ENCODE measurements at places on chromosomes 11 and 22.

- DNase-seq, result no peak
These were observed 789.9 kb upstream of the LRRC4C start for GRCh38 chr11:42249401-42249800.

GRCh38 chr11:115501893-115502589, 2.2 kb downstream of the CADM1 start:
- DNase-seq, result no peak

- DNase-seq, result no peak
These were observed 7.2 kb downstream of the CAT start for GRCh38 chr11:34445956-34446355.

GRCh38 chr11:62883673-62884072, 3.0 kb downstream of the SLC3A2 start:
- DNase-seq, result no peak

GRCh38 chr22:19488884-19489843, 9.4 kb downstream of the CDC45 start:
- no peak for DNase-seq

DNA sequence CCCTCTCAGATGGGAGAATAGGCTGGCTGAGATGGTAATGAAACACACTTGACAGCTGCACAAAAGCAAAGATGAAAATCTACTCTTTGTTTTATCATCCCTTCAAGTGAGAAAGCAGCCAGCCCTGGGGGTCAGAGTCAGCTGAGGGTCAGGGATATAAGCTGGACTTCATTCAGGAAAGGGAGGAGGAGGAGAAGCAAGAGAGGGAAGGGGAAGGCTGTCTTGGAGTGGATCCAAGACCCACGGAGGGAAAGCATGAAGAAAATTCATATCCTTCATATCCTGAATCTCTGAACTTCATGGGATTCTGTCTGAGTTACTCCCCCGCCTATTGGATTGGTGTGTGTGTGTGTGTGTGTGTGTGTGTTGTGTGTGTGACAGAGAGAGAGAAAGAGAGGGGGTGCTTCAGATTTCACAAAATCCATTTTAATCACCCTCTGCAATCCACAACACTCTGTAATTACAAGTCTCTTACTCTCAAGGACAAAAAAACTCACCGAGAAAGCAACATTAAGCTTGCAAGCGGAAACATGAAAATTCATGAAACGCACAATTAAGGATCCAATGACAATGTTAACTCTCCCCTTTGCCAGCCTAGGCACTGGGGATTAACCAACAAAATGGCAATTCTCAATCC, 327.7 kb downstream of the TENM4 start:
- no peak for DNase-seq

DNA sequence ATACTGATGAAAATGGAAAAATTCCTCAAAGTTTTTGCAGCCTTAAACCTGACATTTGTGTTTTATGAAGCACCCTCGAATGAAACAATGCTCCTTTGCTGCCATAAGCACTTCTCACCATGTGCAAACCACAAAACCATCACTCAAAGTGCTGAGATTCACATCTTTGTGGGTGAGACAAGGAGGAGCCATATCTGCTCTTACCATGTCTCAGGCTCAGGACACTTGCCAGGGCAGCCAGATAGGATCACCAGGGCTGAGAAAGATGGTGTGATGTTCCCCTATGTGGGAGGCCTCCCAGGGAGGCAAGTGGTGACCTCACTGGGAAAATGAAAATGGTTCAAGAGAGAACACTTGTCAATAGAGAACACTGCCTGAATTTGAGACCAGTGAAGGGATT, 120.4 kb downstream of the CCDC34 start:
- no peak for DNase-seq

GRCh38 chr22:35384527-35384926, 3.6 kb downstream of the HMOX1 start:
- no peak for DNase-seq

- DNase-seq, result no peak
These were observed 3.2 kb upstream of the PTDSS2 start for GRCh38 chr11:446891-447290.

DNA sequence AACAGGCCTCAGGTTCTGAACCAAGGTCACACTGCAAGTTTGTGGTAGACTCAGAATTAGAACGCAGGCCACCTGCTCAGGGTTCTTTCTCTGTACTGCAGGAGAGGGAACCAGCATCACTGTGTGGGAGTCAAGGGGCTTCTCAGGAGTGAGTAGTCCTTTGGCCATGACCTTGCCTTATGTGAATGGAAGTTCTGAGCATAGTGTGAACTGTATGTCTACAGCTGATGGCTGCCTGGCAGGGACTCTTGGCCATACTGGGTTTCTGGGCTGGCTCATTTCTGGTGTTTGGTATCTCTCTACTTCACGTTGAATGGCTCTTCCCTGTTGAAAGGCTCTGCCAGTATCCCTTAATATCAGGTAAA, 40.1 kb upstream of the TUB start:
- no peak for DNase-seq

GRCh38 chr22:50219800-50220602, 19.2 kb downstream of the SELENOO start:
- DNase-seq, result no peak

DNA sequence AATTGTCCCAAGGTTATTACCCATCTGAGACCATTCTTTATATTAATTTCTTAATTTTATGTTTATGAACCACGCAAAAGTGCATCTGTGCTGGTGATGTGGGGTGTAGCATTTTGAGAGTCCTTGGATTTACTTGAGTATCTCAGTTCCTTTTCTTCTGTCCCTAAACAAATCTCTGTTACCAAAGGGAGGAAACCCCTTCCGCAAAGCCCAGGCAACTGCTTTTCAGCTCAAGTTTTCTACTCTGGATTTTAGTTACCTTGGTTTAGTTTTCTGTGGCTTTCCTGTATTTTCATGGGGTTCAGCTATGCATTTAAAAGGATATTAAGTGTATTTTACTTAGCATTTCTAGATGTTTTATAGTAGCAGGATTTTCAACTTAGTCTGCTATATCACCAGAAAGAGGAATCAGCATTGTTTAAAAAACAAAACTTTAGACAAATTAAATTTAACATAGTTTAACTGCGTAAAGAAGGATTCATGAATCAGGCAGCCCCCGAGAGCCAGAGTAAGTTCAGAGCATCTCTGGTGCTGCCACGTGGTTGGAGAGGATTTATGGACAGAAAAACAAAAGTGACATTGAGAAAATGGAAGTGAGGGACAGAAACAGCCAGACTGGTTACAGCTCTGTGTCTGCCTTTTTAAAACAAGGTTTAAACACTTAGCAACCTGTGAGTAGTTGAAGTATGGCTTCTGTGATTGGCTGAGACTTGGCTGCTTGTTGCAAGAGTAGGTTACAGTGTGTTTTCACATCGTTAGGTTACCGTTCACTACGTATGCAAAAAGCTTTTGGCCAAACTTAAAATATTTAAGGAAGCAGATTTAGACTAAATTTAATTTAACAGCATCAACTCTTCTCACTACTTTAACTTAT, 9.6 kb downstream of the ADM start:
- DNase-seq, result no peak

DNA sequence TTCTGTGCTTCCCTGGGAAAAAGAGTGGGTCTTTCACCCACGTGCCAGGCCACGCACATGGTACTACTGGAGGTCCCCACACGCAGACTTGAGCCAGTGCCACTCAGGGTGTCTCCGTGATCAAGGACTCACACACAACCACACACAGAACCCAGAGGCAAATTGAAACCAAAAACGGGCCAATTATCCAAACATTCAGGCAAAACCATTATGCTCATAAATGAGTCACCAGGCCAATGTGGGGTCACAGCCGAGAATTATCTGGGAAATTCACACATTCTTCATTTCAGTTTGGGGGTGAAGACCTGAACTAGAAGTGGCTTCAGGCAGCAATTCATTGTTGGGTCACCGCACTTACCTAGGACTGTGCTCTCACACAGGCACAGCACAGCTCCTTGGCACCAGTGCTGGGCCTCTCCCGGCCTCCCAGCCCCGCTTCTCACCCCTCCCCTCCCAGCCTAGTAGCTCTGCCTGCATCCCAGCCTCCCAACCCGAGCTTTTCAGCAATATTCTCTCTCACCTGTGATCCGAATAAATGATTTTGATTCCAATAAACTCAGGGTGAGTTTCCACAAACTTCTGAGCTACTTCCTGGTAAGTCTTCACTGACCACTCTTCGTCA, 28.0 kb downstream of the ADA2 start:
- DNase-seq, result no peak

- DNase-seq, result no peak
These were observed 31.9 kb downstream of the FLI1 start for GRCh38 chr11:128725630-128726319.

DNA sequence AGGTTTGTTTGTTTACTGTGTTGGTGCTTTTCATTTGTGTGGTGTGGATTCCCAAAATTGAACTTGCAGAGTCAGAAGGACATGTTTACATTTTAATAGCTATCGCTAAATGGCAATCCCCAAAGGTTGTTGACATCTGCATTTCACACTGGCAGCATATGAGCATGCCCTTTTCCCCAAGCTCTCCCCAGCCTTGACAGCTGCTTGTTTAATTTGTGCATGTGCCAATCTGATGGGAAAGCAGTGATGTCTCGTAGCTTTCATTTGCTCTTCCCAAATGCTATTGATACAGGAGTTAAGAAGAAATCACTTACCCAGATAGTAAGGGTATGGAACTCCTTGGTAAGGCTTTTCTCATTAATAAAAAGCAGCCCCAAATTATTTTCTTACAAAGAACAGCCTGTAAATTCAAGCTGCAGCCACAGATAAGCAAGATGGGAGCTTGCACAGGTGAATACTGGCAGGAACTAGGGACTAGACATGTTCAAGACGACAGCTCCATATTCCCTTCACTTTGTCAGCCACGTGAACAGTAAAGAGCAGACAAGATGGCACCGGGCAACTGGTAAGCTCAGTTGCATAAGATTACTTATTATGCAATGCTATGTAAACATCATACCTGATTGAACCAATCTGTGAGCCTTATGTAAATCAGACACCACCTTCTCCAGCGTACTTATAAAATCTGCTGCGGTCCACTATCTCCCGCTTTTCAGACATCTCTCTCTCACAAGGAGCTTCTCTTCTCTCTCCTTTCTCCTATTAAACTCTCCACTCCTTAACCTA, 87.4 kb downstream of the IGLL5 start:
- DNase-seq, result no peak

- peak; percentile 4 for DNase-seq
These were observed 16.0 kb upstream of the PRG2 start for GRCh38 chr11:57406337-57406904.

DNA sequence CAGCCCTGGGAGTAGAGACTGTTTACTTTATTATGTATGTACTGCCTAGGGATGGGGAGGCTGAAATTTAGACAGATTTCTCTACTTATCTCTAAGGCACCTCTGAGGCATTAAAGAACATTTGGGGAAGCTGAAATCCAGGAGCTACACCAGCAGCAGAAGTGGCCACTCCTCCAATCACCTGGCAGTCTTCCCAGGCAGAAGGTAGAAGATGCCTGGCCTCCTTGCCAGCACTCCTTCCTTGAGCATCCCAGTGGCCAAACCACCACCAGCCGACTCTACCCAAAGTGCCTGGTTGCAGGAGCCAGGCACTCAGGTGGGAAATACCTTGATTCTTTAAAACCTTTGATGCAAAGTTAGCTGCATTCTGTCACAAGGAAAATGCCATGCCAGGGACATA, 1.9 kb upstream of the FAT3 start:
- DNase-seq, result no peak

- no peak for DNase-seq
These were observed 11.0 kb upstream of the HEPHL1 start for GRCh38 chr11:94010136-94010535.

DNA sequence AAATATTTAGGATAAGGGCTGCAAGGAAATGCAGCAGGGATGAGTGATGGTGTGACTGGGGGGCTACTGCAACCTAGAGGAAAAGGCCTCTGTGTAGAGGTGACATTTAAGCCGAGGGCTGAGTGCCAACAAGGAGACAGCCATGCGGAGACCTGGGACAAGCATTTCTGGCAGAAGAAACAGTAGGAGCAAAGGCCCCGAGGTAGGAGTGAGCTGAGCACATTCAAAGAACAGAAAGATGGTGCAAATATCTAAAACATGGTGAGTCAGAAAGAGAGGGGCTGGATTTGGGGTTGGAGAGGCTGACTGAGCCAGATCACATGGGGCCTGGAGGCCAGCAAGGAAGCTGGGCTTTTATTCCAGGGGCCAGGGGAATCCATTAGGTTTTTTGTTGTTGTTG, 55.1 kb upstream of the INCENP start:
- DNase-seq, result no peak

GRCh38 chr11:129023968-129024676, 81.5 kb upstream of the TP53AIP1 start:
- no peak for DNase-seq

DNA sequence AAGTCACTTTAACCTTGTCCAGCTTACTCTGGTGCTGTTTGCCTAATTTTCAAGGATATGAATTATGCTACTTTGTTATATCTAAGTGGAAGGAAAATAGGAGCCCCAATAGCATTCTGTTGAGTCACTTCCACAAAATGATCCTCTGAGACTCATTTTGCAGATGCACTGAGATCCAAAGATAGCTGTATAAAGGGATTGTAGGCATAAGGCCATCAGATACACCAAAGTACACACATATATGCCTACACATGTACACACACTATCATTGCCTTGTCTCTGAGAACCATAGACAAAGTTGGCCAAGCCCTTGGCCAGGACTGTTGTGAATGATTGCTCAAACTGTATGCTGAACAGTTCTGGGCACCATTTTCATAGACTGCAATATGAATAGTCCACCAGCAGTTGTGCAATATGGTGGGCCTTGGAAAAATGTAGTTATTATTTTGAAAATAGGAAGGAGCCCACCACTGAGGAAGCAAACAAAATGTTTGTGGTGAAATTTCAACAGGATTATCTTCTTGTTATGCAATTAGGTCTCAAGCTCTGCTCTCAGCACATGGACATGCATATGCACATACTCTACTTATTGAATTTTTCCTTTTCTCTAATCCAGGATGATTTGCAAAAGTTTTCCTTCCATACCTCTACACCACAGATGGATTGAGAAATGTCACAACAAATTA, 186.0 kb upstream of the CTSC start:
- DNase-seq, result no peak

GRCh38 chr11:70331901-70332300, 61.4 kb downstream of the PPFIA1 start:
- no peak for DNase-seq

GRCh38 chr11:65927904-65928397, 8.7 kb downstream of the DRAP1 start:
- DNase-seq, result peak; percentile 41

DNA sequence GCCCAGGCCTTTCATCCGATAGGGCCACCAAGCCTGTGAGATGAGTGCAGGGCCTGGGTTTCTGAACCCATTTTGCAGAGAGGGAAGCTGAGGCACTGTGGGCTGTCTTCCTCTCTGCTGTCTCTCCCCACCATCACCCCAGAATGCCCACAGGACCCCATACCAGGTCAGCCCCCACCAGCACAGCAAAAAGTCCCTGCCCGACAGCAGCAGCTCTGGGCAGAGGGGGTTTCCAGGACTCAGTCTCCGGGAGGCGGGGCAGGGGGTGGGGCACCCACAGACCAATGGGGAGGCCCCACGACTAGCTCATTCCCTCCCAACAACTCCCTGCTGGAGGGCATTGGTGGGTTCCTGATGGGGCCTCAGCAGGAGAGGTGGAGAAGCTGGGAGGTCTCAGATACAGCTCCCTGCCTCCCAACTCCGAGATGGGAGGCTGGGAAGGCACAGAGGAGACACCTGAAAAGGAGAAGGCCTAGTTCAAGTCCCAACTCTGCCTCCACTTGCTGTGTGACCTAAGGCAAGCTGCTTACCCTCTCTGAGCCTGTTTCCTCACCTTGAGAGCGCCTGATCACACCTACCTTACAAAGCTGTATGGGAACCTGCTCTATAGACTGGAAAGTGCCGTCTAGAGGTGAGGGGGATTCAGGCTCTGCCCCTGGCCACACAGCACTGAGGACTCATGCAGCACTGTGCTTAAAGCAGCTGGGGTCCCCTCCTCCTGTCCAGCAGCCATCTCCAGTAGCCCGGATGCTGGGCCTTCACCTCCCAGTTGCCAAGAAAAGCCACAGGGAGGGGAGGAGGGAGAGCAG, 3.5 kb downstream of the CBX7 start:
- peak; percentile 60 for DNase-seq

Measured in stimulated activated CD8-positive, alpha-beta memory T cell treated with anti-CD3 and anti-CD28 coated beads, Interleukin-7, amount 100 ng/mL, for 24 hours (primary cell).